ENCODE measurements at places on chromosomes 4 and X.

GRCh38 chr4:41290479-41290878 is 33.8 kb downstream of the UCHL1 start:
- no peak for DNase-seq

DNA sequence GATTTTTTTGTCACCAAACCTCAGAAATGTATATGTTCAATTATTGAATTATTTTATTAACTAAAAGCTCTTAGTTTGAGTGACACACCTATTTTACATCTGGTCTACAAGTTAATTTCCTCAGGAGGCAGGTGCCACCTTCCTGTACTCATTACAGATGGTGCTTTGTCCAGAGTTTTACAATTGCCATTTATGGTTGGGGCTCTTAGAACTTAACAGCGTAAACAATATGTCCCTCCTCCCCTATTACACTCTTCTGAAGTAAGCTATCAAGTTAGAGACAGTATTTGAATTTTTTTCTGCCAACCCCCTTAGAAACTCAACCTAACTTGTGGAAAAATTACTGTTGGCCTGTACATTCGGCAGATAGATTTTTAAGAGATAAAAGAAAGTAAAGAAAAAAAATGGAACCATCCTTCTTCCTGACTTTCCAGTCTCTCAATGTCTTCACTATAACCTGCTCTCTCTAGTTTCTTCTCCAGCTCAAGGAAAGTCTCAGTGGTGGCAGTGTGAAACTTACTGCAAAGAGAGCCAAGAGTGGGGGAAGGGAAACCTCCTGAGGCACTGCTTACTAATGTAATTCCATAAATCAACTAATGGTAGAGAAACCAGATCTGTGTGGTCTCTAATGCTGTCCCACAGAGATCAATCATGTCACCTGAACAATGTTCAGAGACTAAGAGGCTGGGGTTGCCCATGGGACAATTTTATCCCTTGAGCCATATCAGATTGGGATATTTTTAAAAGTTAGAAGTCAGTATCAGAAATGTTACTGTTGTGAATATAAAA is 7.8 kb downstream of the CXXC4 start:
- no peak for DNase-seq

GRCh38 chrX:31459361-31459760 is 387.5 kb upstream of the FTHL17 start:
- DNase-seq: no peak

DNA sequence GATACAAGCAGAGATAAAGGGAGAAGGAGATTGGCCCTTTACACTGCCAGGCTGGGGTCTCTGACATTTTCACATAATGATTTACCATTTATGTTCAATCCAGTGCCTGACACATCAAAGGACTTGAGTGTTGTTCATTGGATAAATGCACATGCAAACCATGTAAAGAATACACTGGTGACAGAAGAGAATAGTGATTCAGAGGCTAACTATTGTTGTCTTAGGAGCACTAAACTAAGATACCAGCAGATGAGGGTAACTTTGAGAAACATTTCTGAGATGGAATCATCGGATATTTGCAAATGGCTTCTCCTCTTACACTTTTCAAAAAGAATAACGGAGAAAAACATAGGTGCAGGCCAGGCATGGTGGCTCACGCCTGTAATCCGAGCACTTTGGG is 67.3 kb upstream of the HHIP start:
- DNase-seq: no peak

GRCh38 chr4:177119021-177119471 is 190.6 kb upstream of the NEIL3 start:
- no peak for DNase-seq

DNA sequence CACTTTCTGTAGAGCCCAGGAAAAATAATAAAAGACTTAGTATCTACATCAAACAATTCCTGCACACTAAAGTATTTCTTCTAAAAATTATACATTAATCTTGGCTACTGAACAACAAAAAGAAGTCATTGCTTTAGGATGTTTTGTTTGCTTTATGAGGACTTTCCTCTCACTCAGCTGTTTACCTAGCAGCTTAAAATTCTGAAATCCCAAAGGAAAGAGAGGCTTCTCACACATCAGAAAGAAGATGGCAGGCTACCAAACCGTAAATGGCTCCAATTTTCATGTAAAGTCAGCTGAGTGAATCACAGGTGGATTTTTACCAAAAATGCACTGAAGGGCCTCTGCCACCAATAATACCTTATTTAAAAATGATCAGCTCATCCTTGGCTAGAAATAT is 9.0 kb upstream of the TRPC3 start:
- no peak for DNase-seq

GRCh38 chr4:89248879-89249281 is 58.7 kb downstream of the GPRIN3 start:
- no peak for DNase-seq

DNA sequence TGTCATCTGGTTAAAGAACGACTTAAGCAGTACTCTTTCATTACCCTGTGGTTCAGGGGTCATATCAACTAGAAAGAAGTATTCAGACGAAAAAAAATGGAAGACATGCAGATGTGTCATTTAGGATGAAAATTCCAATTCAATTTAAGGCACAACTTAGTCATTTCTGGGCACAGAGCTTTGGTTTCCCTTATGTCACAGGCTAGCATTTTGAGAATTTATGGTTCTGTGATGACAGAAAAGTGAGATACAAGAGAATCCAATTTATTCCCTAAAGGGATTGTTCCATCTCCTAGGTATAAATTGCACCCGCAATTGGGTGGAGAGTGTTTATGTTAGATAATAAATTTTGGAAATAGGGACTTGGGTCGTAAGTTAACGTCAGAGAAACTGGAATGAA is 306.6 kb downstream of the STK32B start:
- no peak for DNase-seq

DNA sequence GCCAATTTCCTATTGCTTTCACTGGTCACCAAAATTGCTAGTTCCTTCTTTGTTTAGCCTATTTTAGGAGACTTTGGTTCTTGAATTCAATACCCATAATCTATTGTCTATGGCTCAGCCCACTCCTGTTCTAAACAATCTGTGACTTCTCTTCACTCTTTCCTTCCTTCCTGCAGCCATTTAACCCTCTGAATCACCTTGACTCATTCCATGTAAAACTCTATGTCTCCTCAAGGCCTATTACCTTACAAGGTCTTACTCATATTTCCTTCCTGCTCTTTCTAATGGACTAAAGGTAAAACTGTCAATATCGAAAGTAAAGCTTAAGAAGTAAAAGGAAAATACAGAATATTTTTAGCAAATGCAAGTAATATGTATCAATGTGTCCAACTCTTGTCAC is 301.6 kb downstream of the ARHGAP24 start:
- DNase-seq: no peak

Data from right lung (tissue), 10 donors.